ENCODE measurements at places on chromosomes 13 and 19.

DNA sequence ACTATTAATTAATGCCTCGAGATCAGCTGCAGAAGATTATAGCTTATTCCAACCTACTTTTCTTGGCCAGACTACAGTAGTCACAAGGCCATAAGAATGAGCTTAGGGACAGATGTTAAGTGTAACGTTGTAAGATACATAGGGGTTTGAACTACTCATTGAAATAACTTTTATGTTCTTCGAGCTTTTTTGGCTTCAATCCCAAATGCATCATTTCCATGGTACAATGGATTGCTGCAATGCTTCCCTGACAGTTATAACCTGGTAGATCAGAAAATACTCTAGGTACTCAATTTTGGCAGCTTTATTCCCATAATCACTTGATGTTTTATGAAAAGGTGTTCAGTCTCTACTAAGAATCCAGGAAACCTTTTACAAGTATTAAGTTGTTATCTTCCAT, 2216.7 kb upstream of the PCDH20 start:
- DNase-seq: no peak

- no peak for DNase-seq
Measured at GRCh38 chr19:49327878-49328544, 3.0 kb upstream of the SLC6A16 start.

- DNase-seq: peak; percentile 75
Measured at GRCh38 chr19:46471116-46471733, at the start of gene PNMA8A. TSS of gene PNMA8A (minus strand) at chr19:46471563. CDS start at chr19:46471035, 528 bp downstream.

DNA sequence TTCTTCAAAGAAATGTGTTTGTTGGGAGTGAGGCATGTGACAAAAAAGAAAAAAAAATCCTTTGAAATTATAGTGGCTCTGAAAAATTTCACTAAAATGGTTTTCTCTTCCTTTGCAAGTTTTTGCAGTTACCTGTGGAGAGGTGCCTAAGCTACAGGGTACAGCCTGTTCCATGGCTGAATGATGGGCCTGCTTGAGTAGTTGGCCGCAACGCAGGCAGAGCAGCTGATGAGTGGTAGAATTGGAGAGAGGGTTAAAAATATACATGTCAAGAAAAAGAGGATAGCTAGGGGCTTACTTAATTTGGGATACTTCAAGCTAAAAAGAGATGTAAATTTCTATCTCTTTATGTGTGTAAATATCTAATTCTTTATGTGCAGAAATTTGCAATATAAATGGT, 629.1 kb upstream of the SLC10A2 start:
- no peak for DNase-seq

GRCh38 chr13:114056205-114057013, 76.0 kb downstream of the RASA3 start:
- no peak for DNase-seq

GRCh38 chr19:12953799-12954611, 3.0 kb downstream of the GADD45GIP1 start:
- DNase-seq: no peak

DNA sequence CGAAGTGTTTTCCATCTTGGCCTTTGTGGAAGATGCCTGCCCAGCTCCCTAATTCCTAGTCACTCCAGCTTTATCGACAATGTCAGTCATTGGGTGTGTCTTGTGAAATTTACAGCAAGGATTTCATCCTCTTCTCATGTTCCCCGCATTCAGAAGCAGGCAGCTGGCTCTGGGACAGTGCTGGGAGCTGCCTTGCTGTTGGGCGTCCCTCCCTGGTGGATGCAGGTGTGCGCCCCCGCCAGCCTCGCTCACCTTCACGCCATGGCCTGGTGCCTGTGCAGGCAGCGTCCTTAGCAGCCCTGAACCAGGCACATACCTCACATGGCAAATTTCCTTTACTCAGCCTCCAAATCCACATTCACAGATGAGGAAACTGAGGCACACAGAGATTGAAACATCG, 39.7 kb upstream of the TFDP1 start:
- DNase-seq: no peak

DNA sequence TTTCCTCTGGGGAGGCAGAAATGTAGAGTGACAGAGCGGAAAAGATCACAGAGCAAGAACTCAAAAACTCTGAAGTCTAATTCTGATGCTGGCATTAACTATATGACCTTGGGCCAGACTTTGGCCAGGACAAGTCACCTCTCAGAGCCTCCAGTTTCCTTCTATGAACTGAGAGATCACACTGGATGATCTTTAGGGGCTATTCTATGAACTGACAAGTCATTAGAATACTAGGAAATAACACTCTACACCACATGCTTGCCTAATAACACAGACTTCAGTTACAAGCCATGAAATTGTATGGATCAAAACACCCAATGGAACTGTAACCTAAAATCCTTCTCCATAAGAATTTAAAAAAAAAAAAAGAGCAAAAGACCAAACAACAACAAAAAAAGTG, 16.9 kb downstream of the SLC25A30 start:
- no peak for DNase-seq

DNA sequence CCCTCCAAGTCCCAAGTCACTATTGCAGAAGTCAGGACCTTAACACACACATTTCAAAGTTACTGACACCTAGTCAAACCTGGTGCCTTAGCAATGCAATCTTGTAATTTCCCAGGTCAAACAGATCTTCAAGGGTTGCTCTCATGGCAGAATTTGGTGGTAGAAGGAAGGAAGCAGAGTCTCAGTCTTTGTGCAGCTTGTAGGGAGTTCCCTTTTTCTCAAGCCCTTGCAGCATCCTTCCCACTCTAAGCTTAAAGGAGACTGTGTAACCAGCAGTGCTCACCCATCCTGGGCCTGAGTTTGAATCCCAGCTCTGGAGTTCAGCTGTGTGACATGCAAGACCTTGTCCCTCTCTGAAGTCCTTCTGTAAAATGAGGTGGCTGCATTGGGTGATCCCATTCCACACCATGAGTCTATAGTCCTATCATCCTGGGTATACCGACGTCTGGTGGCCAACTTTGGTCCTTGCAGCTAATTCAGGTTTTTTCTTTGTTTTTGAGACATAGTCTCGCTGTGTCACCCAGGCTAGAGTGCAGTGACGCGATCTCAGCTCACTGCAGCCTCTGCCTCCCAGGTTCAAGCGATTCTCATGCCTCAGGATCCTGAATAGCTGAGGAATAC, 9.8 kb downstream of the SIGLEC10 start:
- no peak for DNase-seq

- DNase-seq: no peak
Measured at GRCh38 chr19:30512176-30513081, 140.2 kb downstream of the ZNF536 start.

GRCh38 chr13:109671919-109672318, 114.5 kb downstream of the IRS2 start:
- no peak for DNase-seq

GRCh38 chr19:43644181-43644580, 4.5 kb upstream of the CADM4 start:
- DNase-seq: no peak

DNA sequence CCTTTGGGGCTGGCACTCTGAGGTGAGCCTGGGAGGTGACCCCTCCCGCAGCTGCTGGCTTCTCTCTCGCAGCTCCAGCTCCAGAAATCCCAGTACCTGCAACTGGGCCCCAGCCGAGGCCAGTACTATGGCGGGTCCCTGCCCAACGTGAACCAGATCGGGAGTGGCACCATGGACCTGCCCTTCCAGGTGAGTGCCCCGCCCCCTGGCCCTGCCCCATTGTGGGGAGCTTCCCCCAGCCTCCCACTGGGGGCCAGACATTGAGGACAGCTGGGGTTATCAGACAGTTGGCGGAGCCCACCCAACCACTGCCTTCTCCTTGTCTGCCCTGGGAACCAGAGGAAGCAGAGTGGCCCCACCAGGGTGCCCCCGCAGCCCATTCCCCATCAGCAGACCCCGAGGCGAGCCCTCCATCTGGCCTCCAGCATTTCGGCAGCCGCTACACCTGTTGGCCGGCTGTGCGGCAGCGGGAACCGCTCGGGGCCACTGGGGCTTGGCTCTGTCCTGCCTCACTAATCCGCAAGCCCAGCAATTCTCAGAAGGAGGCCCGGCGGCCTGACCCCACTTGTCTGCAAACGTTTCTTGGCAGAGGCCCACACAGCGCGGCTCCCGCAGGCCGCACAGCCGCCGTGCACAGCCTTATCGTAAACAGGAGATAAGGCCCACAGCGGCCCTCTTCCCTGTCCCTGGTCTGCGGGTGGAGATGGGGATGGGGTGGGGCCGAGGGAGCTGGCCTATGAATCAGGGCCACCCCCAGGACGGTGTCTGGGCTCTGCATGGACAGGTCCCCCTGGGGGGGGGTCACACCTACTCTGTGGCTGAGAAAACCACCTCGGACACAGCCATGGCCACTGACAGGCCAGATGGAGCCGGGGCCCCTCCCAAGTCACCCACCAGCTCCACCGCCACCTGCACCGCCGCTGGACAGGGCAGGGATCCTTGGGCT, 48.0 kb downstream of the COMP start:
- no peak for DNase-seq

DNA sequence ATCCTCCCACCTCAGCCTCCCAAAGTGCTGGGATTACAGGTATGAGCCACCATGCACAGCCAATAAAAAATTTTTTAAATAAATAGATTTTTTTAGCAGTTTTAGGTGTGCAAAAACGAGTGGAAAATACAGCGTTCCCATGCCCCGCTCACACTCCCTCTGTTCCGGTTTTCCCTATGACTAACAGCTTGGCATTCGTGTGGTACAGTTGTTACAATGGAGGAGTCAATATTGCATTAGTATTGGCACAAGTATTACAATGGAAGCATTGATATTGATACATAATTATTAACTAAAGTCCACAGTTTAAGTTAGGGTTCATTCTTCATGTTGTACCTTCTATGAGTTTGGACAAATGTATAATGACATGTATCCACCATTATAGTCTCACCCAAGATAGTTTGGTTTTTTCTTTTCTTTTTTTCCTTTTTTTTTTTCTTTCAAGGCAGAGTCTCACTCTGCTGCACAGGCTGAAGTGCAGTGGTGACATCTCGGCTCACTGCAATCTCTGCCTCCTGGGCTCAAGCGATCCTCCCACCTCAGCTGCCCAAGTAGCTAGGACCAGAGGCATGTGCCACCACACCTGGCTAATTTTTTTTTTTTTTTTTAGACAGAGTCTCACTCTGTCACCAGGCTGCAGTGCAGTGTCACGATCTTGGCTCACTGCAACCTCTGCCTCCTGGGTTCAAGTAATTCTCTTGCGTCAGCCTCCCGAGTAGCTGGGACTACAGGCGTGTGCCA, 15.4 kb upstream of the RAB20 start:
- no peak for DNase-seq

- DNase-seq: no peak
Measured at GRCh38 chr13:40613192-40613818, 53.1 kb downstream of the FOXO1 start.

DNA sequence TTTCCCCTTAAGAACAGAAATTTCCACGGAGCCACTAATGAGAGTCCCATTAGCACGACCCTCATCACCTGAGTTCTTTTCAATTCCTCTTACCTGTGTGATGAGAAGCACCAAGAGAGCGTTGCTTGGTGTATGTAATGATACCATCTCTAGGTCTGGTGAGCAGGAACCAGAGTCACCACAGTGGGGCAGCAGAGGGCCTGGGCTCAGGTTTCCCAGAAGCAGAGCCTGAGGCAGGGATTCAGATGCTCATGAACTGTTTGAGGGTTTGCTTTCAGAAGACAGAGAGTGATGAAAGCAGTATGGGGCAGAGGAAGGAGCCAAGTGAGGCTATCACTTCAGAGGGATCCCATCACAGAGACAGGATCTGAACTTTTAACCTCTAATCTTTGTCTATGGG, 3.1 kb upstream of the PTPRH start:
- no peak for DNase-seq

DNA sequence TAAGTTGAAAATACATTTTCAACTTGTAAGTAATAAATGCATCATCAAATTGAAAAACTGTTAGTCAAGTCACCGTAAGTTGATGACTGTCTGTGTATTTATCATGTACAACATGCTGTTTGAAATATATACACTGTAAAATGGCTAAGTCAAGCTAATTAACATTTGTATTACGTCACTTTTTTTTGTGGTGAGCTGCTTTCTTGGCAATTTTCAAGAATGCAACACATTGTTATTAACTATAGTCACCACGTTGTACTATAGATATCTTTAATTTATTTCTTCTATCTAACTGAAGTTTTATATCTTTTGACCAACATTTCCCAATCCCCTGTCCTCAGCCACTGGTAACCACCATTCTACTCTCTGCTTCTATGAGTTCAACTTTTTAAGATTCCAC, 57.0 kb downstream of the RBM26 start:
- DNase-seq: no peak

DNA sequence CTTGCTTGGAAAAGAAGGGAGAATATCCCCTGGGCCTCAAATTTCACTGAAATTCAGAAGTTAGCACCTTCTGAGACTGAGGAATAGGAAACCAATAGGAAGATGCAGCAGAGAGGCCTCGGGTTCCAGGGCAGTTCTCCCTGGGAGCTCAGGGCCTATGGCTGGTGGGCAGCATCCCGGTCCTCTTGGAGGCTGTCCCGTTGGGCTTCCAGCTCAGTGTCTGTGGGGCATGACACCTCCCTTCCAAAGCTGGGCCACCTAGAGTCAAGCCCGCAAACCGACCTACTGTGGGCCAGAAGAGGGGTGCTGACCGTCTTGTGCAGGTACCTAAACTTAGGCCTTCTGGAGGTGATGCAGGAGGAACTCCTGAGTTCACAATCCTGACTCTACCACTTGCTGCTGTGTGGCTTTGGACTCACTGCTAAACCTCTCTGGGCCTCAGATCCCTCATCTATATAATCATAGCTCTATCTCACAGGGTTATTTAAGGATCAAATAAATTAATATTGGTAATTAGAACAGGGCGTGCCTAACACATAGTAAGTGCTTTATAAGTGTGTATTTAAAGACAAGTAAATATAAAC, 17.1 kb downstream of the SIAH3 start:
- DNase-seq: no peak

DNA sequence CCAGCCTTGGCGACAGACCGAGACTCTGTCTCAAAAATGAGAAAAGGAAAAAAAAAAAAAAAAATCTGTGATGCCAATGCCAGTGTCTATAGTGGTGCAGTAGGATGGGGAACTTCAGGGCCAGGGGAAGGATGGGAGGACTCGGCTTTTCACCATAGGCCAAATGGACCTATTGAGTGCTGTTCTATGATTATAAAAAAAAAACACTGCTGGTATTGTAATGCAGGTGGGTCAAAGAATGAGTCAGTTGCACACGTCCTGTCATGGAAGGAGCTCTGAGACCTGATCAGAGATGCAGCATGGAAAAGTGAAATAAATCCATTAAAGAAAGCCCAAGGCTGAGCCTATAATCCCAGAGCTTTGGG, 7.0 kb downstream of the DNAJB1 start:
- no peak for DNase-seq

- peak; percentile 50 for DNase-seq
Measured at GRCh38 chr13:45362939-45363338, 22.0 kb upstream of the TPT1 start.

GRCh38 chr19:10836479-10837330, 693 bp upstream of the TMED1 start:
- DNase-seq: peak; percentile 40

DNA sequence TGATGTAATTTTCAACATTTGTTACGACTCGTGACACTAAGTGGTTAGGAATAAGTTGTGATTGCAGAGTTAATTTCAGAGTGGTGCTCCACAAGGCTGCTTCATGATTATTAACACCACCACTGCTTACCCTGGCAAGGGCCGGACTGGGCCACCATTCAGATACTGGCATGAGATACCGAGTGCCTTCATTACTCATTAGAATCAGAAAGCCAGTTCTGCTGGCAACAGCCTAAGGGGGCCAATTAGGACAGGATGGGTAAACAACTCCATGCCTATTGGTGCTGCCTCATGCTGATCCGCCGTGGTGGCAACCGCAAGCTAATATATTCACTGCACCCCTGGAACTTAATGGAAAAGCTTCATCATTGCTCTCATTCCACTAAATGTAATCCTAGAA, 575.1 kb downstream of the EFNB2 start:
- no peak for DNase-seq

Measured in iPS DF 19.7 (cell line).